Activated CD4-positive, alpha-beta T cell treated with anti-CD3 and anti-CD28 coated beads, Interleukin-2, amount 10 ng/mL, durations not matched to agents 7 days and 5 days (primary cell): ENCODE measurements at places on chromosomes 4 and X.

DNA sequence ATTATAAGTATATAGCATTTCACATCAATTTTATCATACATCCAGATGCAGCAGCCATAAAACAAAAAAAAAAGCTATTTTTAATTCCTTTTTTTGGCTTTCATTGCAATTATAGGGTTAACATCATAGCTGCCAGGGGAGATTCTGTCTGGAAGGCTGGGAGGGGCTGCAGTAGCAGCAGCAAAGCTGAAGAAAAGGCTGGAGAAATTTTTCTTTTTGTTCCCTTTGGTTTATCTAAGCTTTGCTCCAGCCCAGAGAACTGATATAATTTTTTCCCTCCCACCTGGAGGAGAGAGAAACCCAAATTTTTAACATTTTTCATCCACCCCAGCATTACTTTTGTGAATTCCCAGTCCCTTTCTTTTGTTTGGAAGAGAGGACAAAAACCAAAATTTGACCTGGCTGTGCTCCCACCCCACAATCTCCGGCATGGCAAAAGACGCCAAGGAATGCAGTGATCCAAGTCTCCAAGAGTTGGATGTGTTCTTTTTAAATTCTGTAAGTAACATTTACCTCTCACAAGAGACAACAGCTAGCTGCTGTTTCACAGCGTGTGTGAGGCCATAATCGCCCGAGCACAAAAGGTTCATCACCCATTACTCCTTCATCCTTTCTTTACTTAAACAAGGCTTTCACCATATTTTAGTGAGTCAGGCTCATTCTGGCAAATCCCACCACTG lies 25.1 kb upstream of the FAM156A start:
- no peaks in the 10 kb centered on the region for H3K4me1 ChIP-seq
- no peak overlapping the region for H3K27ac ChIP-seq

DNA sequence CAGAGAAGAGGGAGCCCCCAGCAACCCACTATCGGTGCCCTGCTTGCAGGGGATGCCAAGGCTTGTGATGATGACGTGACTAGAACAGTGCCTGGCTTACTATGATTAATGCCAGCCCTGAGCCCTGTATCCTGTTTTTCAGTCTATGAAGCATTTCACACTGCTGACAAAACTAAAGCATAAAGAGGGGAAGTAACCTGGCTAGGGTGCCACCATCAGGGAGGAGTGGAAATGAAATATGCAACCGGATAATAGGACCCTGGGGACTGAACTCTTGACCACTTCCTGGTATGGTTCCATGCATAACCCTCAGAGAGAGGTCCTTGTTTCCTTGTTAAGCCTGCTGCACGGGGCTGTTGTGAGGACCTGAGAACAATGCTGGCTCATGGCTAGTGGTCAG lies 50.3 kb downstream of the MED28 start:
- H3K4me1 ChIP-seq, result peaks cover 6% of the 10 kb centered on the region
- no peak overlapping the region for H3K27ac ChIP-seq
- no peak overlapping the region for H3K4me3 ChIP-seq
- H3K27me3 ChIP-seq, result peaks cover 6% of the 10 kb centered on the region
- no peak for DNase-seq
- no peaks in the 10 kb centered on the region for H3K36me3 ChIP-seq

DNA sequence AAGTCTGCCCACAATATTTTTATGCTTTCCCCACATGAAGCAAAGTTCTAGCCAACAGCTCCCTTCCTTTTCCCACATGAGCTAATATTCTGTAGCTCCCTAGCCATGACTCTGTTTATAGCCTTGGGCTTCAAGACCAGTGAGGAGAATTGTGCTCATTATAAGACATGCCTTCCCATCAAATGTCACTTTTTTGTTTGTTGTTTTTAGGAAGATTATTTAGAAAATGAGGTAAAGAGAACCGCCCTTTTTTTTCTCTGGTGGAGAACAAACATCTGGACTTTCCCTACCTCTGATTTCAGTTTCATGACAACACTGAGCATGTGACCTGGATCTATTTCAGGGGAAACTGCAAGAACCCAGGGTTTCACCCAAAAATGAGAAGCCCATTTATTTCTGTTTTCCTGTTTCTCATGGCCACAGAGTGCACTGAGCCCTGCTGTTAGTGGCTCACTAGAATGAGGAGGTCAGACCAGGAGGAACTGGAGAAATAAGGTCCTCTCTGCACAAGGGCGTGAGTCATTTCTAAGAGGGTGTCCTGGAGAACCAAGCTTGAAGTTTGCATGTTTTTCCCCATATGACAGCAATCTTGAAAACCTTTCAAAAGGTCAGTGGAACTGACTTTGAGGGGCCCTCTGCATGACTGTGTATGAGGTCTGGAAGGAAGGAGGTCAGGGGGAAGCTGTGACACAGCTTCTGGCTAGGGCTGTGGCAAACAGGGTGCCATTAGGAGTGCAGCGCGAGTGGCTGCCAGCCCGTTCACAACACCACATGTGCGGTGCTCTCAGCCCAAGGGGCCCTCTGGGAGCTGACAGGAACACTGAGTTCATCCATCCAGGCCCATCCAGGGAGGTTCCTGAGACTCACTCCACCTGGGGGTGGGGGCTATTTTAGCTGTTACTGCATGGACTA lies 55.2 kb downstream of the CHST7 start:
- no peak for DNase-seq
- H3K27ac ChIP-seq, result peak overlapping the region; percentile 63
- no peaks in the 10 kb centered on the region for H3K27me3 ChIP-seq

DNA sequence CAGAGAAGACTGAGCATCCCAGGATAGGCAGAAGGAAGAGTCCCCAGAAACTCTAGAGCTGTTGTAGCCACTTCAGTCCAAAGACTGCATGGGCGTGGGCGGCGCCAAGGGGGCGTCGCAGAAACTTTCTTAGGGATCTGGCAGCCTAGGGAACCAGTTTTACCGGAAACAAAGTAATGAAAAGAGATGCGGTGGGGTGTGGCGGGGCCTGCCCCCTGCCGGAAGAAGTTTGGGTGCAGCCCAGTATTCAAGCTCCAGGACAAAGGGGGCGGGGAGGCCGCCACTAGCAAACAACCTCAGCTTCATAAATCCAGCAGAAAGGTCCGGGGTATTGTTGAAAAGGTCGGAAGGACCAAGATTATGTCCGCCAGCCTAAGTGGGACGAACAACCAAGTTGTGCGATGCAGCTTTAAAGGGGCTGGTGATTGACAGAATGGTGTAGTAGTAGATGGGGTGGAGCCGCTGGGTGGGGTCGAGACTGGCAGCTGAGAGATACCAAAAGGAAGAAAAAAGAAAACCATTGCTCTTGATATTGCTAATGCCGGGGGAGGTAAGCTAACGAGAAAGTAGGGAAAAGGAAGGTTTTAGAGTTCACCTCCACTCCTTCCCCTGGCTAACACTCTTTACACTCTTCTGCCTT lies 190.5 kb downstream of the RRAGB start:
- H3K4me3 ChIP-seq, result peak overlapping the region; percentile 90
- peak overlapping the region; percentile 93 for H3K27ac ChIP-seq
- DNase-seq, result peak; percentile 51
- H3K36me3 ChIP-seq, result no peaks in the 10 kb centered on the region
- H3K27me3 ChIP-seq, result no peaks in the 10 kb centered on the region

DNA sequence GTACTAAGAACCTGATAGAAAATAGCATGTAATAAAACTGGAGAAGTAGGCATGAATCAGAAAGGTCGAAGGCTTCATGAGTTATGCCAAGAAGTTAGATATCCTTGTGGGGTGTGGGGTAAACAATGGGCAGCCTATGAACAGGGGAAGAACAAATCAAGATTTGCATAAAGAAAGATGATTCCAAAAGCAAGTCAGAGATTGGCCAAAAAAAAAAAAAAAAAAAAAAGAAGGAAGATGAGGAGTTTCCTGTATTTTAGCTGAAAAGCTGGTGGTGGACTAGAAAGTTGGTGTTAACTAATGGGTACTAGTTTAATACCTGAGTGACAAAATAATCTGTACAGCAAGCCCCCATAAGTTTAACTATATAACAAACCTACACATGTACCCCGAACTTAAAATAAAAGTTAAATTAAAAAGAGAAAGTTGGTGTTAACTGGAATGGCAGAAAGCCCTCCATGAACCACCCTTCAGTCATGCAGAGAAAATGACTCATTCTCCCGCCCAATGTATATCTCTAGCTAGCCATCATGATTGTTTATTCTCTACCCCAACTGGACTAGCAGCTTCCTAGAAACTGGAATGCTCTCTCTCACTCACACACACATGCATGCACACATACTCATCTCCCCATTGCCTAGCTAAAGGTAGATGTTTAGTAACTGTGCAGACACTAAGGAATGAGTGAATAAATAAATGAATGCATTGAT lies 41.7 kb downstream of the ATP11C start:
- no peak overlapping the region for H3K4me3 ChIP-seq
- peaks cover 8% of the 10 kb centered on the region for H3K4me1 ChIP-seq
- no peak for DNase-seq
- peaks cover under 1% of the 10 kb centered on the region for H3K36me3 ChIP-seq
- no peaks in the 10 kb centered on the region for H3K27me3 ChIP-seq
- no peak overlapping the region for H3K27ac ChIP-seq

- H3K27me3 ChIP-seq, result peaks cover 2% of the 10 kb centered on the region
- no peak overlapping the region for H3K4me3 ChIP-seq
- no peaks in the 10 kb centered on the region for H3K4me1 ChIP-seq
- DNase-seq, result no peak
- H3K27ac ChIP-seq, result no peak overlapping the region
- H3K36me3 ChIP-seq, result no peaks in the 10 kb centered on the region
These were observed 239.2 kb downstream of the ANK2 start for GRCh38 chr4:113288696-113289095.

DNA sequence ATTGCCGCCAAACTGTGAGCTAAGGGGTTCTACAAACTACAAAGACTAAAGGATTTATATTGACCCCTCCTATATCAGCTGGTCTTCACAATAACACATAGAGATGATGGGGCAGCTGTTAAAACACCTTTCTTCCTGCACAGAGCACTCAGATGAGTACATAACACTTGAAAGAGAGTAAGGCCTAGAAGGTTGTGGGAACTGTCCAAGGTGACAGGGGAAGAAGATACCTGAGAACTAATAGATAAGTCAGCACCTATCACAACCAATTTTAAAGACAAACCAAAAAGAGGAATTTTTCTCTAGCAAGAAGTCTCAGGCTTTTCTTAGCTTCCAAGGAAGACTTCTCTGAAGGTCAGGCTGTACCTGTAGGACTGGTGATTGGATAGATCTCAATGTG lies 19.1 kb upstream of the CXCL6 start:
- H3K36me3 ChIP-seq, result no peaks in the 10 kb centered on the region
- no peak for DNase-seq
- no peak overlapping the region for H3K27ac ChIP-seq
- no peaks in the 10 kb centered on the region for H3K27me3 ChIP-seq
- H3K4me3 ChIP-seq, result no peak overlapping the region
- peaks cover 9% of the 10 kb centered on the region for H3K4me1 ChIP-seq

DNA sequence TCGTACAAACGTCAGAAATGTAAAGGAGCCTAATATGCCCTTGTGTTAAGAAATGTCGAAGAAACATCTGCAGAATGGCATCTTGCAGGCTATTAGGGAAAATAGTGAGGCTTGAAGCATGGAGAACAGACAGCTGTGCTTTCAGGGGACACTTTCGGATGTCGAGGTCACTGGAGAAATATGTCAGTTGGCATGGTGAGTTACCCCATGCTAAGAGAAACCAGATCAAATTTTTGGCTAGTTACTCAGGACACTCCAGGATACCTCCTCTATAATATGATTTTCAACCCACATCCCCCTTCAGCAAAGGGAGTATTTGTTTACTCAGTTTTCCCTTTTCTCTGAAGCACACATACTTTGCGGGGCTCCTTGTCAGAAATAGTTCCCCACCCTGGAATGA lies 171.4 kb downstream of the GPC3 start:
- no peaks in the 10 kb centered on the region for H3K36me3 ChIP-seq
- no peak overlapping the region for H3K27ac ChIP-seq
- H3K27me3 ChIP-seq, result peaks cover 3% of the 10 kb centered on the region
